BE2C (cell line): ENCODE measurements at places on chromosomes 2 and 18.
A peak's percentile ranks its signal among the peaks of the same experiment; 100 is the strongest.

GRCh38 chr2:152594022-152594766 is 123.1 kb downstream of the PRPF40A start:
- DNase-seq = no peak

DNA sequence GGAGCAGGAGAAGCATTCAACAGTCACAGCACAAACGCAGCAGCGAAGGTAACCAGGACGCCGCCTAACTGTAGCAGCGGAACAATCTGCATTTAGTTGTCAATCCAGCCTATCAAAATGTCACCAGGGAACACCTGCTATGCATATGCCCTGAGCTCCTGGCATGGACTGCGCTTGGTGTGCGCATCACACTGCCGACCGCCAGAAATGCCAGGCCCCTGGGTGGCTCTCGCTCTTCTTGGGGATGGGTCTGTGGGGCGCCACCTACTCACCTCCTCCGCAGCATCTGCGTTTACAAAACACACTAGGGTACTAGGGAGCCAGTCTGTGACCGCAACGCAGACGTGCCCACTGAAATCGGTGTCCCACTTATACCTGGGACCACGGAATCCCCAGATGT is 31.7 kb downstream of the ZNF516 start:
- no peak for DNase-seq

DNA sequence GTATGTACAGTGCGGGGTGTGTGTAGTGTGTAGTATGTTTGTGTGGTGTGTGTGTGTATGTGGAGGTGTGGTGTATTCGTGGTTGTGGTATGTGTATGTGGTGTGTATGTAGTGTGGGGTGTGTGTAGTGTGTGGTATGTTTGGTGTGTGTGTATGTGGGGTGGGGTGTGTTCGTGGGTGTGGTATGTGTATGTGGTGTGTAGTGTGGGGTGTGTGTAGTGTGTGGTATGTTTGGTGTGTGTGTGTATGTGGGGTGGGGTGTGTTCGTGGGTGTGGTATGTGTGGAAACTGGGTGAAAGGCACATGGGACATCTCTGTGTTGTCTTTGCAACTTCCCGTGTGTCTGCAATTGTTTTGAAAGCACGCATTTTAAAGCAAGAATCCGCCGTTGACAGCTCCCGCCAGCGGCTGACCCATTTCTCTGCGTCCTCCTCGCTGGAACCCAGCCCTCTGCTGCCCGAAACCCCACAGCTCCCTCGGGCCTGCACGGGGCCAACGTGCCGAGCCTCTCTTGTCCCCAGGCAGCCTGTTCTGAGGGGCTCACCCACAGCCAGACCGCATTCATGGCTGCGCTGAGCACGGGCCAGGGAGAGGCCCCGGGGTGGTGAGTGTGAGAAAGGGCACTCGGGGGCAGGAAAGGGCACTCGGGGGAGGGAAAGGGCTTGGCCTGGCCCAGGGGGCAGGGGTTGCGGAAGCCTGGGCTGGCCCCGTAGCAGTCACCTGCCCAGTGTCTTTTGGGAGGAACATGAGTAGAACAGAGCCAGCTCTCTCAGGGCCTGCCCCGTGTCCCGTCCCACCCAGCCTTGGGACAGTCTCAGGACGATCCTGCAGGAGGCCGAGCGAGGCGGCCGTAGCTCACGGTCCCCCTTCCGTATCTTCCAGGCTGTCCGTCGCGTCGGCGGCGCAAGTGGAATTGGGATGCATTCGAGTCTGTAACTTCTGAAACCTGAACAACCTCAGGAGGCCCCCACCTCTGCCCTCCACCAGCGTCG is 61.4 kb downstream of the TWIST2 start:
- no peak for DNase-seq

DNA sequence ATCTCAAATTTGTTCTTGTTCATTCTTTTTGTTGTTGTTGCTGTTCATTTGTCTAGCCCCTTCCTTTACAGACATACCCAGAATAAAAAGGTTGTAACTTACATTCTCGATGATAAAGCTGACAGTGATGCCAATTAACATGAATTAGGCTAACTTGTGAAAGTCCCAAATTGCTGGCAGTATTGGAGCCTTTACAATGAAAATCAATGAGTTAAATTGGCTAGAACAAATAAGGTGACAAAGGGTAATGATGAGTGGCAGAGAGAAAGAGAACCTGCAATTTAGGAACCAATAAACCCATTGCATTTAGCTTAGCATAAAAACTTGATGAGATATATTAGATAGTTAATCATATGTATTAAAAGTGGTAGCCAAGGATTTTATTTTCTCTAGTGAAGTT is 521.0 kb downstream of the ADCYAP1 start:
- no peak for DNase-seq

DNA sequence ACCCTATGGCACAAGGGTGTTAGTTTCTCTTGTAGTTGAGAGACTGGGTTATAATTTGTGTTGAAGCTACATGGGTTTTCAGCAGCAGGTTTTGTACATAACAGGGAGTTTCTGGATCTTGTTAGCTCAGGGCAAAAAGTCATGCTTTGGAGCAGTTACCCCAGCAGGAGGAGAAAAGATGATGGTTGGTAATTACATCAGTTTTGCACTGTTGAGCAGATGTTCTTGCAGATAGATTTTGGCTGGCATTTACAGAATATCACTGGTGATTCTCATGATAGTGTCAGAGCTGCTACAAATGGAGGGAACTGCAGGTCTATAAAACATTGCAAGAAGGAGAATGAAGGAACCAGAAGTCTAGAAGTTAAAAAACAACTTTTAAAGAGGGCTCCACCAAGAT is 215.2 kb upstream of the ATP5MC3 start:
- peak; percentile 22 for DNase-seq

DNA sequence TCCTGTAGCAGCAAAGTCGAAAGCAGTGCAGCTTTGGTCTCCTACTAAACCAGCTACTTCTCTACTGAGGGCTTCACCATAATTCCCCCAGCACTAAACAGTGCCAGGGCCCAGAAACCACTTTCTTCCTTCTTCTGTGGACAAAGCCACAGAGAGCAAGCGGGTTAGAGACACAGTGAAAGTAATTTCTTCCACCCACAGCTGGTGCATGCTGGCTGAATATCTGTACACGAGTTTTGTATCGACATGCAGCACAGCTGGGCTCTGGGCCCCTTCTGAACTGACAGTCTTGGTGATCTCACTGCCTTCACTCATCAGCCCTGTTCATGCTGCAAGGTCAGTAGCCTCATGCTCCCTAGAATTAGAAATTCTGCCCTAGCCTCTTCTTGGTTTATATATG is 74.0 kb upstream of the SULT1C3 start:
- DNase-seq = no peak

DNA sequence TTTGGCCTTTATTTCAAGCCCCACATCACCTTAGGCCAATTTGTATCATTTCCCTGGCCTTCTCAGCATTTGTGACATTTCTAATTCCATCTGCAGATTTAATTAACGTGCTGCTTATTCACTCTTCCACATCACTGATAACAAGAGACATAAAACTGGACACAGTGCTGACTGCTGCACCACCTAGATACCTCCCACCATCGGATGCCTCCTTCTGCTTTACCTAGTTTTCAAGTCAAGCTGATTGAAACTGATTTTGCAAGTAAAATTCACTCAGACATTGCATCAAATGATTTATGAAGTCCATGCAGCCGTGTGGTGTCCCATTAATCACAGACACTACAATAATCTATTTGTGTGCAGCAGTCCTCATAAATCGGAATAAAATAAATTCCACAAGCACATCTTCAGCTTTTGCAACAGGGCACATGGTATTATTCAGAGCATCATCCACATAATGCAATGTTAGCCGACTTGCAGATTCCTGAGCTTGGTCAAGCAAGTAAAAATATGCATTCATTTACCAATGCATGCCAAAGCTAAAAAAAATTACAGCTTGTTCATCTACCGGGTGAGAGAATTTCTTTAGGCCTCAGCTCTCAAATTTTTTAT is 15.9 kb upstream of the CRIM1 start:
- no peak for DNase-seq

- DNase-seq = peak; percentile 55
Measured at GRCh38 chr18:37322492-37323035, 243.0 kb downstream of the CELF4 start.

- DNase-seq = no peak
Measured at GRCh38 chr2:166651080-166651675, 157.1 kb upstream of the SCN7A start.

GRCh38 chr2:12737738-12738485 is 21.2 kb downstream of the TRIB2 start:
- no peak for DNase-seq

GRCh38 chr2:238901461-238902057 is 53.7 kb downstream of the TWIST2 start:
- no peak for DNase-seq

DNA sequence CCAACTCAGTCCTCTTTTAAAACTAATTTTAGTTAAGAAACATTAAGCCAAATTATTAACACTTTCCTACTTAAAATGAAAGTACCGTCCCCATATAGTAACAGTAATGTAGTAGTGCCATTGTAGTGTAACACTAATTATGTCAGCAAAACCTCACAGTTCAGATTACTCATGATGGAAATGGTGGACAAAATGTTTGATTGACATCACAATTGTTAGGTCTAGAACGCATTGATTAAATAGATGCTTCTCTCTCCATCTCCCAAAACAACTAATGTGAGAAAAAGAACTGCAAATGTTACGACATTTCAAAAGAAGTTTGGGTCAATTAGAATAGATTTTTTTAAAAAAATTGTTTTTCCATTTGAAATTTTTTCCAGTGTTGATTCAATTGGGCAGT is 1.2 kb upstream of the ATF2 start:
- no peak for DNase-seq

- no peak for DNase-seq
Measured at GRCh38 chr2:241073166-241074064, 28.7 kb downstream of the MTERF4 start.

DNA sequence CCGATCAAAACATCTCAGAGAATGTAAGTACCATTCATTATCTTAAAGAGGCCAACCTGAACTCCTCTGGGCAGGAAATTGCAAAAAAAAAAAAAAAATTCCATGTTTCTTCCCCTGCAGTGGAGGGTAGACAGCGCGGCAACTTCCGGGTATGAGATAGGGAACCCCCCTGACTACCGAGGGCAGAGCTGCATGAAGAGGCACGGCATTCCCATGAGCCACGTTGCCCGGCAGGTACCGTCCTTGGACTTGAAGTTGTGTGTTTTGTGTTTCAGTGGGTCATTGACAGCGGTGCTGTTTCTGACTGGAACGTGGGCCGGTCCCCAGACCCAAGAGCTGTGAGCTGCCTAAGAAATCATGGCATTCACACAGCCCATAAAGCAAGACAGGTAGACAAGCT is 7.2 kb downstream of the ACP1 start:
- no peak for DNase-seq

DNA sequence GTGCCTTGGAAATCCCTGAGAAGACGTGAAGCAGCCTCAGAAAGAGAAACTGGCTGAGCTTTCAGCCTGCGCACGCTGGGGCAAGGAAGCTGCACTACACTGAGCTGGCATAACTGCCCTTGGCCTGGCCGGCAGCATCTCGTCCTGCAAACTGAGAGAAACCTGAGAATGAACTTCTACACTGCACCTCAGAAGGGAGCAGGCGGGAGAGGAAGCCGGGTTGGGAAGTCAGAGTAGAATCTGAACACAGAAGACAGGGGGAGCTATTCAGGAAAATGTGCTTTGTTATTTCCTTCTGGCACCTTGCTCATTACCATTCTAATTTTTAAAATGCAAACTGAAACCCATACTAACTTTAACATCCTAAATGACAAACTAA is 70.9 kb downstream of the ZEB2 start:
- DNase-seq = no peak

GRCh38 chr18:5584746-5585417 is 41.1 kb upstream of the EPB41L3 start:
- no peak for DNase-seq

DNA sequence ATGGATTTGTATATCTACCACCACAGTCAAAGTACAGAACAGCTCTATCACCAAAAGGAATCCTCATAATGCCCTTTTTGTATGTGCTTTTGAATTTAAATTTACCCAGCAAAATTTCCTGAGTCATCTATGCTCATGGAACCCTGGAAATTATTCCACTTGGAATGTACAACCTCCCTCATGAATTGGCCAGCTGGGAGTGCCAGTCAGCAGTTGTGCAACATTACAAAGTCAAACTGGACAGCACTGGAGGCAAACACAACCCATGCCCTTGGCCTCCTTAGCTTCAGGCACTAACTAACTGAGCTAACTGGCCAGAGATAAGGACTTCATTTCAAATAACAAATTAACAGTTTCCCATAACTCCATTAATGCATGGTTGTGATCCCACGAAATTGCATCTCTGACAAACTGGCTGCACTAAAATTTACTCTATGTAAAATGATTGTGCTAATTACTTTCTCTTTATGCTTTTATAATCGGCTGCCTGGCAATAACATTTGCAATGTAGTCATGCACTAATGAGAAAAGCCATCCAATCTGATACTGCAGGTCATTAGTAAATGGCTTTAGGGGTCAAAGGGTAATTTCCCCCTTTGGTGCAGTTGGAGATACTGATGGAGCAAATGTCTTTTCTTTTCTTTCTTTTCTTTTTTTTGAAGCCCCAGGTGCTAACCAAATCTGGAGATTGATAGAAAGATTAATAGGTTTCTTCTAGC is 270.5 kb downstream of the ACTR3 start:
- no peak for DNase-seq

DNA sequence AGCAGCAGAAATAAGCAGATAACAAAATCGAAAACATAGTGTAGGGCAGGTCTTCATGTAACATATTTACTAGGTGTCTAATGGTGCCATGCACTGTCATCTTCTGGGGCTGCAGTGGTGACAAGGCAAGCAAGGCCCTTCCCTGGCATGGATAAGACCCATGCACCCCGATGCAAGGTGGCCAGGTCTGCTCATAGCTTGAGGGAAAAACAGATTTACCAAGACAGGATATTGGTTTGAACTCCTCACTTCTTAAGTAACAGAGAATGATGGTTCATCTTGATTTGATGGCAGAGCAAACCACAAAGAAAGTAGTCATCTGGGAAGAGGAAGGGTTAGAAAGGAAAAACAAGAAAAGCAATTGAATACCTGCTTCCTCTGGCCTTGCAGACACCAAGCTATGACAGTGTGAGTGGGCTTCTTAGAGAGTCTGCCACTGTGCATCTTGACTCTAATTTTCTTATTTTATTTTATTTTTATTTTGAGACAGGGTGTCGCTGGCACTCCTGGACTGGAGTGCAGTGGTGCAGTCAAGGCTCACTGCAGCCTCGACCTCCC is 35.8 kb upstream of the EML6 start:
- DNase-seq = no peak

DNA sequence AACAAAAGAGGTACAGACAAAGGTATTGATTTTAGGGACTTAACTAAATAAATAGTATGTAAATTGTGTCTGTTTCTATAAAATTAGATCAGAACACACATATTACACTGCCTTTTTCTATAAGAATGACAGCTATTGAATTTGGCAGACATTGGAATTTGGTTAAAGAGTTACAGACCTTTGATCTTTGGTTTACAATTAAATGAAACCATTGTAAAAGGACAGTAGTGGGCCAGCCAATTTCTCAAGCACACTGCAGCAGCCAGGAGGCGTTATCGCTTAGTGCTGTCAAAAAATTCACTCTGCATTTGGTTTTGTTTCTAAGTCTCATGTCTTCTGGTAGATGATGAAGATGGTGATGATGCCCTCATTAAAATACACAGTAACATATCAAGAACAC is 175.9 kb downstream of the NR4A2 start:
- DNase-seq = no peak
